ENCODE measurements at places on chromosomes 3 and 15.
A peak's percentile ranks its signal among the peaks of the same experiment; 100 is the strongest.

DNA sequence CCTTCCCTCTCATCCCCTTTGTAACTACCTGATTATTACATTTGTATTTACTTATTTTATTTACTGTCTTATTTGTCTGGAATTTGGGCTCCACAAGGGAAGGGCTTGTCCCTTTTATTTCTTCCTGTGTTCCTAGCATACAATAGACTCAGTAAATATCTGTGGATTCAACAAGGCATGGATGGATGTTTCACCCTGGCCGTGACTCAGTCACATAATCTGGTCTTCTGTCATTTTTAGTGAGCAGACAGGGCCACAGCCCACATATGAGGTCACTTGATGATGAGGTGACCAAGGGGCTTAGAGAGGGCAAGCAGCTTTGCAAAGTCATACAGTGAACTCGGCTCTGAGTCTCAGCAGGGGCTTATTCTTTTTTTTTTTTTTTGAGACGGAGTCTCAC lies 7.8 kb upstream of the DAG1 start:
- DNase-seq, result peak; percentile 10

DNA sequence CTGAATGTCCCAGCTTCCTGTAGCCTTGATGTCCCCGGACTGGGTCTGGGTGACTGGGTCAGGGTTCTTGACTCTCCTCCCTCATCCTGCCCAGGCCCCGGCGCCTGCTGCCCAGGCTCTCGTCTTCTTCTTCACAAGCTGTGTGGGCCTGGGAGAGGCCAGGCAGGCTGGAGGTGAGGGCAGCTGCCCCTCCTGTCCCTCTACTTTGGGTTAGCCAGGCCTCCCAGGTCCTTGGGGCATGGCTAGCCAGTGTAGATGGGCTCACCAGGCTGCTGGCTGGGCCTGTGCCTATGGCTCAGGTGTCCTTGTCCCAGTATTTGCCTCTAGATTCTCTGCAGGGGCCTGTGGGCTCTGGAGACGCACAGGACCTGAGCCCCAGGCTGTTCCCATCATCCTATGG lies 31.8 kb downstream of the TKT start:
- DNase-seq, result no peak

DNA sequence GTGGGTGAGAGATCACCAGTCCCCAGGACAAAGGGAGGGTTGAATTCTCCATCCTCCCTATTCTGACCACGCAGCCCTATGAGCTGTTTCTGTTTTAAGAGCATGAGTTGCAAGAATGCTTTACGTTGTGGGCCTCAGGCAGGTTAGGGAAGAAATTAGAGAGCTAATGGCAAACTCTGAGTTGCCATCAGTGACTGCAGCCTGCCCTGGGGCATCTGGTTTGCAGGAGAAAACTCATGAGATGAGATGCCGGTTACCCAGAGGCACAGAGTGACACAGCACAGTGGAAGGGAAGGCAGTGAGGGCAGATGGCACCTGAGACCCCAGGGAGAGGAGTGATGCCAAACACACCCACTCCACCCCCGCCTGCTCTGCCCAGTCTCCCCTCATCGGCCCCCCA lies 265.3 kb downstream of the CD47 start:
- no peak for DNase-seq

- no peak for DNase-seq
These were observed 107.7 kb downstream of the MYO5A start for GRCh38 chr15:52421029-52421428.

GRCh38 chr3:167493244-167493643 lies 19.4 kb upstream of the SERPINI2 start:
- peak; percentile 49 for DNase-seq

DNA sequence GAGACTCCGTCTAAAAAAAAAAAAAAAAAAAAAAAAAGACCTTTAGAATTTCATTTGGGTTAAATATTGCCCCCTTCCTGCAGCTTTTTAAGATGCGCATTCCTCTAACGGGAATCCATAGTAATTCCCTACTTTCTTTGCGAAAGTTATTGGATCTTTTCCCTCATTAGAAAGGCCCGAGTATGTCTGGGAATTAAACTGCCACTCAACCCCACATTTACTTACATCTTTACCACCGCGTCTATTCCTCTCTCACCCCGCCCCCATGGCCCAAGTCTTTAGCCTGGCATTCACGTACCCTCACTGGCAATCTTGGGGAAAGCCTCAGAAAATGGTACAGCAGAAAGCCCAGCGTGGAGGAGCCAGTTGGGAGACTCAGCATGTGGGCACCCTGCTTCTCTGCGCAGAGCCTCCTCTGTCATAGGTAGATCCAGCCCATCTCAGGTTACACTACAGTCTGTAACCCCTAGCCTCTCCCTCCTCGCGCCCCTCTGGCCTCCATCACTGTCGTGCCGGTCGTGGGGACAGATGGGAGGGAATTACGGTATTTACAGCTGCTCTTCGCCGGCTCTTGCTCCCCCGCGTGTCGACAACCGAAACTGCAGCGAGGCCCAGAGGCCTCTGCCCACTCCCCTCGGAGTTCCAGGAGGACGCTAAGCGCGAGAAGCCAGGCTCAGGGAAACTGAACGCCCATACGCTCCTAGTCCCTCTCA lies 6.4 kb upstream of the ANKDD1A start:
- DNase-seq, result peak; percentile 85

DNA sequence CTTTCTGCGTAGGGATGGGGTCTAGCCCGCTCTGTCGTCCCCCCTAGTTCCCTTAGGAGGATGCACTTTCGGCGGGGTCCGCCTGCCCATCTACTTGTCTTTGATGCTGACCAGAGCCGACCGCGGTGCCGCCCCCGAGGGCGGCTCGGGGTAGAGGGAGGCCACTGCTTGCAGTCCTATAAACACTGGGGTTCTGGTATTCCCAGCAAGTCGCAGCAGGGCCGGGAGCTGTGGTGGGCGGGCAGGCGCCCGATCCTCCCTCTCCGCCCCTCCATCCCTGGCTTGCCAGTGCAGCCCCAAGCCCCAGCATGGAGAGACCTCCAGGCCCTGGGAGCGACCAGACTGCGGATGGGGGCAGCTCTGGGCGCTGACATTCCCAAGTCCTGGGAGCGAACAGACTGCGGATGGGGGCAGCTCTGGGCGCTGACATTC lies 830 bp downstream of the SEMA4B start:
- DNase-seq, result no peak

DNA sequence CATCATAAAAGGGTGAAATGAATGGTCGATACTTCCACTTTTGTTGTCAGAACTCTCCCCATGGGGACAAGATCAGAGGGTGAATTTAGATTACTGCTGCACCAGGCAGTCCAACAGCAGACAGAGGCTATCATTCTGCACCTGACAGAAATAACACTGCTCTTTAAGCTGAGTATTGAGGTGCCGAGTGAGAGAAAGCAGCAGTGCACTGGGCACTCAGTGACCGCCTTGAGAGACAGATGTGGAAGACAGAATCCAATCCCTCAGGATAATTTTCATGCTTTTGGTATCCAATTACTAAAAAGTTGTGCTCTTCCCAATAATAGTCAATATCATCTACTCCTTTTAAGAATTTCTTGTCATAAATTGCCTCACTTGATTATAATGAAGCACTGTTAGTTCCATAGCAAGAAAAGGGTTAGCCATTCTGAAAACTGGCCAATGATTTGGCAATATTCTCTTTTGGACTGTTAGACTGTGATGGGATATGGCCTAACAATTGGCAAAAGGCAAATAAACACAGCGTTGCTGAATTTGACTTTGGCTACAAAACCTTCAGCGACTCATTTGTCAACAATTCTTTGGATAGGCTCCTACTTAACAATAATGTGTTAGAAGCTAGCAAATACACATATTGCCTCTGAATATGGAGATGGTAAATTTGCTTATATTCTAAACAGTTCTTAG lies 5.5 kb downstream of the FGF7 start:
- no peak for DNase-seq

GRCh38 chr15:31313223-31313622 lies 13.4 kb upstream of the KLF13 start:
- no peak for DNase-seq

DNA sequence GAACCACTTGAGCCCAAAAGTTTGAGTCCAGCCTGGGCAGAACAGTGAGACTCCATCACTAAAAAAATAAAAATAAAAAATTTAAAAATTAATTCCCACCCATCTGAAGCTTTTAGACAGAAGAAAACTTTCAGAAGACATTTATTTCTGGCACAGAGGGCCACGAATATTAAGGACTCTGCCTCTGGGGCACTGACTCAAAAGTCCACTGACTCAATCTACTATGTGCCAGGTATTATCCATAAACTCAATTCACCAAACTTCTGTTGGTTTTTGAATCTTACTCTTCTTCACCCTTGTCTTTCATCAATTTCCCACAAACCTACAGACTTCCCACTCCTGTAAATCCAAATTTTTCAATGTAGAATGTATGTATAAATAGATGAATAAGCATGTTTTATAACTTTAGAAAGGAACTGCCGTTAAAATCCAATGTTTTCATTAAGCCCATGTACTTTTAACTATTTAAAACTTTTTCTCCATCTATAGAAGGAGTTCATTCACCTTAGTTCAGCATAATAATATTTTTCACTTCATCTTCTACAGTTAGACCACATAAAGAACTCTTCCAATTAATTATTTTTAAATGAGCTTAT lies 19.9 kb downstream of the ATP13A3 start:
- no peak for DNase-seq

All from NCI-H69 (cell line).